ENCODE measurements at places on chromosomes 2 and 18.

DNA sequence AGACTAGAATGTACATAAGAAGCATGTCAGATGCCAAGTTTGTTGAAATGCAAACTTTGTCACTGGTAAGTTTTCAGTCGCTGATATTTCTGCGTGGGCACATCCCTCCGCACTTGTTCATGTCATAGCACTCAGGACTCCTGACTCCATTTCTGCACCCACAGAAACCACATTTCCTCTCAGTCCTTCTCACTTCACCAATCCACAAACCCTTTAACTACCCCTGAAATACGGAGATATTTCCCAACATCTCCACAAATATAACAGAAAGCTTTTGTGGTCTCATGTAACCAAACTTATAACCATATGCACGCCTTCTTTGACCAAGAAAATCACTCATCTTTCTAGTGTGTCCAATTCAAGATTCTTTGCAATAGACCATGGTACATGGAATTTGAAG is 276.9 kb upstream of the ERBB4 start:
- no peak for DNase-seq

DNA sequence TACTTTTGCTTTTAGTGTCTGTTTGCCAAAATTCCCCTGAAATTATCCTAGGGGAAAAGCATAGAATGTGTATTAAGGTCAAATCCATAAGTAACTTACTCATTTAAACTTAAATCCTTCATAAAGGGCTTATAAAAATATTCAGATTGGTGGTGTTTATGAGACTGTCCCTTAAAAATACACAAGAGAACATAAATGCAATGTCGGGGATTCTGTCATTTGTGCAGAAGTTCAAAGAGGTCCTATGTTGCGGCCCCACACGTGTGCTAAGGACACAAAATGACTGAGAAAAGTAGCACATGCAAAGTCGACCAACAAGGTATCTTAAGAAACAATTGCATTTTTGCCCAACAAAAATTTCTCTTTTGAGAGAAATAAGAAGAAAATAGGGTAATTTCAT is 225.1 kb downstream of the PIEZO2 start:
- no peak for DNase-seq

GRCh38 chr2:128180031-128180430 is 89.0 kb downstream of the UGGT1 start:
- no peak for DNase-seq

DNA sequence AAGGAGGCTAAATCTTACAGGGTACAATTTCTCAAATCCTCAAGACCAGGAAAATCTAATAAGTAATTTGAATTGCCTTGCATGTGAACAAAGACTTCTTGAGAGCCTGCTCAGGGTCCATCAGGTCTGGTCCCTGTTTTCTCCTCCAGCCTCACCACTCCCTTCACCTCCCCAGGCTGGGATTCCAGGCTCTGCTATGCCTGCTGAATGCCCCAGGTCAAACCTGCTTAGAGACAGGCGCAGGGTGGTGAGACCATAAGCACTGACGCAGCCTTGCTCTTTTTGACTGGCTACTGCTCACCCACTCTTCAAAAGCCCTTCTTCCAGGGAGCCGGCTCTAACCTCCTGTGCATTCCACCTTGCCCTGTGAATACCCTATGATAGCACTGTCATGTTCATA is 356.4 kb upstream of the ACVR2A start:
- DNase-seq: no peak

DNA sequence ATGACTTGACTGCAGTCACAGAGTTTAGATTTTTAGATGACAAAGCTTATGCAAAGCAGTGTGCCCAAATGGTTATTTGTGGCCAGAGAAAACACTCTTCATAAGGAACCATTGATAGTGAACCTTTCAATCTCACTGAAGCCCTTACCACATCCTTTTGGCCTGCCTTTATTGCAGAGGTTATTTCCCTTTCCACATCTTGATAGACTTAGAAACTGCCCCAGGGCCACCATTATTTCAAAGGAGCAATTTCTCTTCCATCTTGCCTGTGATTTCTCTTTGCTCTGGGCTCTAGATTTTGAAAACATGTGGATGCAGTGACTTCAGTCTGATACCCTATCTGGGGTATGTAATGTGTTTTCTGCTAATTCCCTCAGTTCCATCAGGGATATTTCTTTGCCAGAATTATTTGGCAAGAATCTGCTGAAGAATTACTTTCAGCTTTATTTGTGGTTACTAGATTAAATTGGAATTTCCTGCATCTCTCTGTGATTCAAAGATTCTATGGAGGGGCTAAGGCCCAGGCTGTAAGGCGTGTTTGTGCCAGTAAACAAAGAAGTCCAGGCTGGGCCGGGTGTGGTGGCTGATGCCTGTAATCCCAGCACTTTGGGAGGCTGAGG is 51.0 kb downstream of the MOGAT1 start:
- DNase-seq: peak; percentile 28

- DNase-seq: no peak
These were observed 10.1 kb downstream of the IWS1 start for GRCh38 chr2:127516041-127516762.

DNA sequence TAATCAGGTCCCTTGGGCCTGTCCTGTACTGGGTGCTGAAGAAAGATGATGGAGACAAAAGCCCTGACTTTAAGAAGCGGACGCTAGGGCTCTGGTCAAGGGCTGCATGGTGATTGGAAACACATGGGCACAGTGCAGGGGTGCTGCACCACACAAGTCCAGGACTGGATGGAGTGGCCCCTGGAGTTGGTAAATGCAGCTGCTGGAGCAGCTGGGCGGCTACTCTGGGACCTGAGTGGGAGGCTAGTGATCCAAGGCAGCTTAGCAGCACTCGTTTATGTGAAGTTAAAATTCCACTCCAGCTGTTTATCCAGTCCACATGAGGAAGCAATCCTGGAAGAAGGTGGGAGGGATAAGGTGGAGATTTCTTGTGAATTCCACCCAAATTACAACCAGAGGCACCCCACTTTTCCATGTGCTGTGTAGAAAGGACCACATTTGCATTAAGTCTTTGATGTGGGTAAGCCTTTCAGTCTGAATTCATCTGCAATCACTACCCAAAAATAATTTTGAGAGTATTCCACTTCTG is 24.9 kb downstream of the MERTK start:
- no peak for DNase-seq

GRCh38 chr18:47558110-47558750 is 306.8 kb upstream of the SKOR2 start:
- peak; percentile 23 for DNase-seq

DNA sequence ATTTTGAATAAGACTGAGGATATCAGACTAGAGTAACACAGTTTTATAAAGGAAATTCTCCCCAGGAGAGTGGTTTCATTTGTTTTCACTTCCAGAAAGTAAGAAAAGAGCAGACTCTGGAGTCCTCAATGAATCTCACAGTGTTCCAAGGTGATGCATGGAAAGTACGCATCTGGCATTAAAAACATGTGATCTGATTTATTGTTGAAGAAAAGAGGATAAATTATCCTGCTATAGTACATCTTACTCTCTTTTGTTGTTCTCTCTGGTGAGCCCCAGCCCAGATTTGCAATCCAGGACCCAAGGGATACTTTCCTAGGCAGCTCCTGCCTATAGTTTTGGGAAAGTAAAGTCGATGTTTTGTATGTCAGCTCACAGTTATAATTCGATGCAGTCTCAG is 285.9 kb downstream of the CTNNA2 start:
- DNase-seq: no peak

DNA sequence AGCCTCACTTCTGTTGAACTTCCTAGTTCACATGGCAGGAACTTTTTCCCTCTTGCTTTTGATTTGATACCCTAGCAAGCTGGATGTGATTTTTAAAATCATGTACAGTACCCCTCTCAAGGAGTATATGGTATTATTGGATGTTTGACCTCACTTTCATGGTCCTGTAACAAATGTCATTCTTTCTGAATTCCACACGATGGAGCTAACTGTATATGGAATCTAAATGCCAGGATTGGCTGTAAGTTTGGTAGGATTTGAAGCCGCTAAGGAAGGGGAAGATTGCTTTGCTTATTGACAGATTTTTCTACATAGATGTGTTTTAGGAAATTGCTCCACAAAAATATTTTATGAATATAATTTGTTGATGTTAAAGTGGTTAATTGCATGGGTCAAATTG is 18.3 kb downstream of the MAIP1 start:
- no peak for DNase-seq

DNA sequence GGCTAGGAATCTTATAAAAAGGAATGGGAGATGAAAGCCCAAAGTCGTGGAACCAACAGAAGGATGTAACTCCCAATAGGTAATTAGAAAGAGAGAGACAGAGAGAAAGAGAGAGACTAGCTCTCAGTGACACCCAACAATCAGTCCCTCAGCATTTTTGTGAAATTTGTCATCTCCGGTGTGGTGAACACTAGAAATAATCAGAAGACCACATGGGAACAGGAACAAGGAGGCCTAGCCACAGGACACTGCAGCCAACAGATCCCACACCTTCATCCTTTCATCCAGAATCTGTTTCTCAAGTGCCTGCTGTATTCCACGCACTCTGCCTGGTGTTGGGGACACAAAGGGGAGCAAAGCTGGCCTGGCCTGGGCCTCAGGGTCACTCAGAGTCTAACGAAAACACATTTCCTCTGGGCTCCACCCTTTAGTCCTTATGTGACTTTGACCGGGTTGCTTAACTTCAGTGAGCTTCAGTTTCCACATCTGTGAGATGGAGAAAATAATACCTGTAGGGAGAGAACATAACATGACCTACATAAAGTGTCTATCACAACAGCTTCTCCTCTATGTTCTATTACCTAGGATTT is 53.1 kb downstream of the EHD3 start:
- DNase-seq: no peak

DNA sequence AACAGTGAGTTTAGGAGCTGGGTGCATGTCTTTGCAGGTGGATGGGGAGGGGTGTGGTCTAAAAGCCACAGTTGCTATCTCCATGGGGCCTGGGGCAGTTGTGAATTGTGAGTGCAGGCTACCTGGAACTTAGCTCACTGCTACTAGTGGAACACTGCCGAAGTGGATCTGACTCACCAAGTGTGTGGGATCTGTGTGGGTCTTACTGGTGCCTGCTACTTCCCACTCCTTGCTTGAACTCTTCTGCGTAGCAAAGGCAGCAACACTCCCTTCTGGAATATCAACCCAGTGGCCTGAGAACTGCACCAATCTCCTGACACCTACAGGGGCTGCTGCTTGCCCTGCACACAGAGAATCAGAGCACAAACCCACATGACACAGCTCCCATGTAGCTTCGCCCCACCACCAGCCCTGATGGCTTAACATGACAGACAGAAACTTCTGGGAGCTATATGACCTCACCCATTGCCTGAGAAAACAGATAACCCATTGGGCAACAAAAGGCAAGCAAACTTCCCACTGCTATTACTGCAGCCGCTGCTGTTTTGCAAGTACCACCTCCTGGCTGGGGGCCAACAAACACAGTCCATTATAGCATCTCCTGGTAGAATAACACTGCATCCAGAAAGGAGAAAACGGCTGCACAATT is 455.1 kb upstream of the DDX18 start:
- DNase-seq: no peak
